ENCODE measurements at places on chromosomes 4 and X.

- no peak for DNase-seq
Measured at GRCh38 chr4:138277133-138277532, 35.0 kb upstream of the SLC7A11 start.

DNA sequence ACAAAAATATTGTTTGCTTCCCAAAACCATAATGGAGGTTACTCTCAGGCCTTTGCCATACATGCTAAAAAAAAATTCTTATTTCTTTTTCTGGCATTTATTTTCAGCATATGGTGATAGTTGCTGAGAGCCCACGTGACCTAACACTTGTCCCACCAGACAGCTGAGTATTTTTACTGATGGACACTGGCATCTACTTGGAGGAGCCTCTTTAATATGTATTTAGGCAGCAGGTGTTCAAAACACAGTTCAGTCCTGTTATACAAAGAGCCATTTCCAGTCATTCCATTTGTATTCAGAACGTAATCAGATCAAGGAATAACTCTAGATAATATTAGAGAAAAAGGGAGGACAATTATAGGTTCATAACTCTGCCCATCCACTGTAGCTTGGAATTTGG, 95.5 kb downstream of the CXCL13 start:
- DNase-seq: no peak

DNA sequence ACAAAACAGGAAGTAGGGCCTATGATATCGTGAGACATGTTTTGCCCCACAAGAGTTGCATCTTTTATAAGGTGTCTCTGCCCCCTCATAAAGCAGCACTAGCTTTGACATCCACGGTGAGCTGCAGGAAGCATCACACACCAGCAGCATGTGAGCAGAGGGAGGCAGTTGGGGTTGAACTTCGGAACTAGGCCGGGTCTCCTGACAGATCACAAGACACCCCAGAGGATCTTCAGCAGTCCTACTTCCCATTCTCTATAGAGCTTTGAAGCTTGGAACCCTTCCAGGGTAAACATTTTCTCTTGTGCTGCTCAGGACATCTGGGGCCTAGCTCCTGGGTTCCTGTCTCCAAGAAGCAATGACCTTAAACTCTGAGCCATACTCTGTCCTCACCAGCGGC, 27.5 kb downstream of the YY2 start:
- no peak for DNase-seq

GRCh38 chr4:156378033-156378665, 424.5 kb upstream of the CTSO start:
- DNase-seq: peak; percentile 24

DNA sequence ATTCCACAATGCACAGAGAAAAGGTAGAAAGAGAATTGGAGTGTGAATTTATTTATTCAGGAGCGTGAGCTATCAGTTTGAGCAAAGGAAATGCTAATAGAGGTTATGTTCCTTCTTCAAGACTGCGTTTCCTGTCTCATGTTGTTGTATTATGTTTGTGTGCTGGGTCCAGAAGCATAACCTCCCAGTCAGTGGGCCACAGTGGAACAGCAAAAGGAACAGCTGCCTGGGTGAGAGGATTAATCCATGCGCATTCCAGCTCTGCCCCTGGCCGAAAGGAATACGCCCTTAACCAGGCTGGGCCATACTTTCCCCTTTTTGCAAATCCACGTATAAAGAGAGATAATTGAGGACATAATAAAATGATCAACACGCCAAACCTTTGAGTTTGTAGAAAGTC, 32.4 kb upstream of the ARX start:
- no peak for DNase-seq

GRCh38 chrX:102697494-102697893, 14.8 kb upstream of the GPRASP2 start:
- no peak for DNase-seq

- DNase-seq: peak; percentile 72
Measured at GRCh38 chr4:168631241-168632162, 134.7 kb downstream of the PALLD start.

- DNase-seq: no peak
Measured at GRCh38 chr4:139596034-139596683, 40.1 kb upstream of the SETD7 start.

Measured in HuH-7 (cell line).